Stimulated activated naive CD8-positive, alpha-beta T cell treated with anti-CD3 and anti-CD28 coated beads, Interleukin-15, Interleukin-2, amounts not matched to agents 100 U/mL and 50 U/mL, for 24 hours (primary cell): ENCODE measurements at places on chromosomes 1 and 21.

GRCh38 chr1:15885701-15886610, 38.4 kb downstream of the SPEN start:
- DNase-seq, result peak; percentile 55

DNA sequence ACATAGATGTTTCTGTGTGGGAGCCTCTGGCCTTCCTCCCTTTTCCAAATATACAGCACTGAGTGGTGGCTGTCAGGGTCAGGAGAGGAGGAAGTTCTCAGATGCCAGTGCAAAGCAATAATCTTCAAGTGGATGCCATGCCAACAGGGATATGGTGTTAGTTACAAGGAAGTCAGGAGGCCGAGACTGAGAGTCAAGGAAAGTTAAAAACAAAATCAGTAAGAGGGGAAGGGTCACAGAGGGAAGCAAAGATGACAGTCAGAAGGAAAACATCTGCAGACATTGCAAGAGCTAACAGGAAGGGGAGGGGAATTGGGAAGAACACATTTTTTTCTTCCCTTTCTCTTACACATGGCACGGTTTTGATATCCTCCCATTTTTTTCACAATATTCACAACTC, 691.4 kb downstream of the ADGRL2 start:
- no peak for DNase-seq

- DNase-seq, result no peak
Measured at GRCh38 chr21:39855595-39855994, 11.6 kb upstream of the PCP4 start.

GRCh38 chr1:28915031-28915895, 894 bp downstream of the EPB41 start:
- peak; percentile 51 for DNase-seq

- DNase-seq, result peak; percentile 43
Measured at GRCh38 chr1:12053752-12054548, 9.2 kb upstream of the TNFRSF8 start.

- DNase-seq, result peak; percentile 40
Measured at GRCh38 chr1:45802343-45803298, 791 bp upstream of the MAST2 start.
